ENCODE measurements at places on chromosomes 1 and 21. TPM values are rescaled to one million over a fixed set of nuclear protein-coding genes. Genes with fewer than 3 reads are reported as not detected.

Gene PEAR1
- 13.6 TPM for total RNA-seq

Gene ANKRD35
- total RNA-seq: 13.1 TPM

Gene SIM2
- 14.6 TPM for total RNA-seq

Gene COL11A1
- 10.4 TPM for total RNA-seq

Gene OXCT2
- total RNA-seq: 0.51 TPM

Gene VWA5B1
- 0.31 TPM for total RNA-seq

Gene PLA2G5
- total RNA-seq: not detected

Gene LMOD1
- 6.1 TPM for total RNA-seq

Gene S100A12
- 7.6 TPM for total RNA-seq

Gene POU3F1
- 1.5 TPM for total RNA-seq

Gene PSMA5
- total RNA-seq: 25.7 TPM

Gene CHIA
- total RNA-seq: not detected

Gene CD1B
- total RNA-seq: not detected

Gene RWDD3
- total RNA-seq: 27.7 TPM

Gene SCAMP3
- total RNA-seq: 22.1 TPM

Gene WNT2B
- total RNA-seq: 6.1 TPM

Gene SMIM12
- total RNA-seq: 16.9 TPM

Gene YOD1
- total RNA-seq: 14.2 TPM

Gene PDC
- total RNA-seq: not detected

Gene GPR37L1
- total RNA-seq: 0.41 TPM

Gene AADACL4
- total RNA-seq: not detected

Gene MMEL1
- total RNA-seq: not detected

Gene PLD5
- total RNA-seq: 0.21 TPM

Gene NHLH1
- not detected for total RNA-seq

Gene TNFRSF14
- total RNA-seq: 17.6 TPM

Gene KRTAP10-1
- total RNA-seq: not detected

Gene CRNN
- 26.0 TPM for total RNA-seq

Gene KRTAP19-3
- not detected for total RNA-seq

Gene AIRE
- total RNA-seq: 0.10 TPM

Gene PGLYRP4
- 0.31 TPM for total RNA-seq

Gene NBPF10
- 2.9 TPM for total RNA-seq

Gene NPR1
- total RNA-seq: 8.5 TPM

Gene RHBG
- total RNA-seq: 0.31 TPM

Gene DYNLT5
- total RNA-seq: 5.3 TPM

Gene HFM1
- 3.9 TPM for total RNA-seq

Gene TP73
- total RNA-seq: 6.1 TPM

Gene AUNIP
- 0.41 TPM for total RNA-seq

Gene GGPS1
- total RNA-seq: 24.2 TPM

Gene RIPPLY3
- total RNA-seq: 0.72 TPM

Gene F13B
- not detected for total RNA-seq

Gene TGFBR3
- total RNA-seq: 69.2 TPM

Gene LCE1C
- not detected for total RNA-seq

Gene CRYAA
- not detected for total RNA-seq

Gene CR1L
- not detected for total RNA-seq

Gene OR2M3
- not detected for total RNA-seq

Gene SLC45A1
- total RNA-seq: 3.2 TPM

Measured in tongue (tissue), 3 donors.